Skin of body (tissue), 3 donors: ENCODE measurements at places on chromosomes 12 and 14.

DNA sequence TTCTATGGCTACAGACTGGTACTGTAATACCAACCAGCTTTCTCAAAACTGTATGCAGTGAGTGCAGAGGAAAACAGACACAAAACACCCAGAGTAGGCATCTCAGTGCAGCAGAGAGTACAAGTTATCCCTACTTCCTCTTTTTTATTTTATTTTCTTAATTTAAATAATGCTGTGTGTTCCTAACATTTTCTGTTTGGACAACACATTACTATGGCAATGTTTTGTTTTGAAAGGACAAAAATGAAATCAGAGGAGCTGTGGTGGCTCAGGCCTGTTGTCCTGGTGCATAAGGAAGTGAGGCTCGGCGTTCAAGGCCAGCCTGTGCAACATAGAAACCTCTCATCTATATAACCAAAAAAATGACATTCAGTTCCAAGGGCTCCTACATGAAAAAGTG, 33.7 kb upstream of the SELPLG start:
- DNase-seq: no peak

DNA sequence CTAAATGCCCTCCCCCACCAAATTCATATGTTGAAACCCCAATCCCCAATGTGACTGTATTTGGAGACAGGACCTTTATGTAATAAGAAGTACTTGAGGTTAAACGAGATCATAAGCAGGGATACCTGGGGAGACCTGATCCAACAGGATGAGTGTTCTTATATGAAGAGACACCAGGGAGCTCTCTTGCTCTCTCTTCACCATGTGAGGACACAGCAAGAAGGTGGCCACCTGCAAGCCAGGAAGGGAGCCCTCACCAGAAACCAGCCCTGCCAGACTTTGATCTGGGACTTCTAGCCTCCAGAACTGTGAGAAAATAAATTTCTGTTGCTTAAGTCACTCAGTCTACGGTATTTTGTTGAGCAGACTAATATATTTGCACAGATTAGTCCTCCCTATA, 113.6 kb downstream of the NUAK1 start:
- no peak for DNase-seq

- no peak for DNase-seq
Measured at GRCh38 chr14:100568164-100568997, 18.8 kb downstream of the BEGAIN start.

DNA sequence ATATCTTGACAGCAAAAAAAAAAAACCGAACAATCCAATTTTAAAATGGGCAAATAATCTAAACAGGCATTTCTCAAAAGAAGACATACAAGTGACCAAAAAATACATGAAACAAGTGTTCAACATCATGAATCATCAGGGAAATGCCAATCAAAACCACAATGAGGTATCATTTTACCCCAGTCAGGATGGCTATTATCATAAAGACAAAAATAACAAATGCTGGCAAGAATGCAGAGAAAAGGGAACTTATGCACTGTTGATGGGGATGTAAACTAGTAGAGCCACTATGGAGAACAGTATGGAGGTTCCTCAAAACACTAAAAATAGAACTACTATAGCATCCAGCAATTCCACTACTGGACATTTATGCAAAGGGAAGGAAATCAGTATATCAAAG, 448.2 kb downstream of the RGS6 start:
- DNase-seq: no peak

- DNase-seq: no peak
Measured at GRCh38 chr12:39912211-39912980, 193.5 kb downstream of the SLC2A13 start.

GRCh38 chr12:44059476-44059875, 223.6 kb downstream of the TMEM117 start:
- DNase-seq: no peak

DNA sequence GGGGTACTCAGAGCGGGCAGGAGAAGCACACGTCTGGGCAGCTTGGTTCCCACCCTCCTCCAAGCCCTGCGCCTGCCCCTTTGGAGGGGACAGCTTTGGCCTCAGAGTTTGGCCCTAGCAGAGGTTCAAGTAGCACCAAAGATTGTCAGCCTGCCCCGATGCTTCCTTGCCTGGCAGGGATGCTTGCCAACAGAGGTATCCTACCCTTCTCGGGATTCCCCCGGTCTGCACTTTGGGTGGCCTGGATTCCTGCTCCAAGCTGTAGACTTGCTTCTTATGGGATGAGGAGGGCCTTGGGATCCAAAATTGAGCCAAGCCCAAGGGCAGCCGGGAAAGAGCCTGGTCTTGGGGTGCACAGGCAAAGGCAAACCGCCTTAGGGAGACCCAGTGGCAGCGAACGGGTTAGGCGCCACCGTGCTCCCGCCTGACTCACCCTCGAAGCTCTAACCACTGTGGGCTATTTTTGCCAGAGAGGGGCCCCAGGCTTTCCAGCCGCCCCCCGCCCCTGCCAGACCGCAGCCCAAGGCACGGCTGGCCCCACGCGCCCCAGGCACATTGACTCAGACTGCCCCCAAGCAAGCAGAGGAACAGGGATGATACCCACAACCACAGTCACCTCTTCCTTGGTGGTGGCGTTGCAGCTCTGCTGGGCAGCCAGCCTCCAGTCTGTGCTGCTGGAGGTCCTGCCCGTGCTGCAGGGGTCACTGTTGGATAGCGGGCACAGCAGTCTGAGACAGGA, 847 bp upstream of the WNT10B start:
- DNase-seq: no peak

GRCh38 chr12:116135209-116135930, 142.1 kb downstream of the MED13L start:
- DNase-seq: no peak

DNA sequence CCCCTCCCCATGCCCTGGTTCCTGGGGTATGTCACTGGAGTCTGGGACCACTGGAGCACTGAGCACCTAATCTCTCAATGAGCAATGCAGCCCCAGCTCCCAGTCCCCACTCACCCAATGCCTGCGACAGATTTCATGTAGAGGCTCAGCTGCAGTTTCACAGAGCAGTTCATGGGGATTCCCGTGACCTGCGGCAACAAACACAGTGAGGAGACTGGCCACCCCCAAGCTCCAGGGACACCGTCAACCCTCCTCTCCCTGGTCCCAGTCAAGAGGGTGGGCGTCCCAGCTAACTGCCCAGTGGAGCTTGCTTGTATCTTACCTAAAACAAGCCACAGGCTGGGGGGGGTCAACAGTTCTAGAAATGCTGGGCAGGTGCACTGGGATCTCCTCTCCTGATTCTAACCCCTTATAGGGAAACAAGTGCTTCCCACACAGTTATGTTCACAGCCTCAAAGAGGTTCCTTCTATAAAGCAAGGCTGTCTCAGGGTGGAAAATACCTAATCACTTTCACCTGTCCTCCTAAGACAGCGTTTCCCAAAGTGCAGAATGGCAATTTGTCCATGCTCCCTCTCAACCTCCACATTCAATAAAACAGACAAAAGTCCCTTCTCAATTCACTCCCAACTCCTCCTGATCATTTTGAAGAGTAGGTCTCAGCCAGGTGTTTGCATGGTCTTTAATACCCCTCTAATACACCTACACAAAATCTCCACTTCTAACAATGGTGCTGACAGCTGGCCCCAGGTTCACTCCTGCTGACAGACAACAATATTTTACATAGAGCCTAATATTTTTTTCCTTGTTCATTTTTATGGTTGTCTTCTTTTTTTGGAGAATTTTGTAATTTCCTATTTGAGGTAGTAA, 68.3 kb downstream of the SCARB1 start:
- DNase-seq: no peak

- DNase-seq: no peak
Measured at GRCh38 chr12:52901715-52902541, 2.9 kb downstream of the KRT8 start.

GRCh38 chr12:12039897-12040296, 30.8 kb upstream of the BCL2L14 start:
- no peak for DNase-seq

DNA sequence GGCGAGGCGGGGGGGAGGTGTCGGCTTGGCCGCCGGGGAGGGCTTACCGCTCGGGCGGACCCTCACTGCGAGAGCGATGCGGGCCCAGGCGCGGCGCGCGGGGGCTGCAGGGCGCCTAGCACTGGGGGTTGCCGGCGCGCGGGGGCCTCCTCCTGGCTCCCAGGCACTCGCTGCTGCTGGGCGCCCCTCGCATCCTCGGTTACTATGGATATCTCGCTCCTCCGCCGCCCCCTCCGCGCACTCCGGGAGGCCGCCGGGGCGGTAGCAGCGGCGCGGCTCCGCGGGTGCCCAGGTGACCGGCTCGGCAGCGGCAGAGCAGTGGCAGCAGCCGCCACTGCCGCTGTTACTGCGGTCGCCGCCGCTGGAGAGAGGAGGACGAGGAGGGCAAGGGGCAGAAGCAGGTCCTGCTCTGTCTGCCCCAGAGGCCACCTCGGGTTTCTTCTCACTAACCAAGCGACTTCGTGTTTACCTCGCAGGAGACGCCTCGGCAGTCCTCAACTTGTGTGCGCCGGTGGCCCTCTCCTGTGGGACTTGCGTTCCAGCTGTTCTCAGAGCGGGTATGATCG, 250.1 kb downstream of the APAF1 start:
- no peak for DNase-seq

DNA sequence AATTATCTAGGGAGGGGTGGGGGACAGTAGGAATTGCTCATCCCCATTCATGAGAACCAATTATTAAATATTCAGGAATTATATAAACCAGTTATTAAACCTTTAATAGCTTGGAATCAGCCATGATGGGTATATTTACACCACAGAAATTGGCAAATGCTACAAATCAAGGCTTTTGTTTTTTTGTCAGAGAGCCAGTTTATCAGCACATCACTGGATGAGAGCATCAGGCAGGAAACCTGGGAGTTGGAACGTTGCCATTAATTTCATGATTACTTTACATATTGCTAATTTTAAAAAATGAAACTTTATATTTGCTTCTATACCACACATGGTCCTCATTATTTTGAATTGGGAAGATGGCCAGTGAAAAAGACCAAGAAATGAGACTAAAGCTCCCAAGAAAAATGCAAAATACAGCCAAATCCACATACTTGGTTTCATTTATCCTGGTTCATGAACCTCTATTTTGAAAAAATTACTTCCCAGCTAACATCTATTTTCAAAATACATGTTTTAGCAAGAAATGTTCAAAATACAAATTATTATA, 48.4 kb downstream of the ATL1 start:
- peak; percentile 68 for DNase-seq

DNA sequence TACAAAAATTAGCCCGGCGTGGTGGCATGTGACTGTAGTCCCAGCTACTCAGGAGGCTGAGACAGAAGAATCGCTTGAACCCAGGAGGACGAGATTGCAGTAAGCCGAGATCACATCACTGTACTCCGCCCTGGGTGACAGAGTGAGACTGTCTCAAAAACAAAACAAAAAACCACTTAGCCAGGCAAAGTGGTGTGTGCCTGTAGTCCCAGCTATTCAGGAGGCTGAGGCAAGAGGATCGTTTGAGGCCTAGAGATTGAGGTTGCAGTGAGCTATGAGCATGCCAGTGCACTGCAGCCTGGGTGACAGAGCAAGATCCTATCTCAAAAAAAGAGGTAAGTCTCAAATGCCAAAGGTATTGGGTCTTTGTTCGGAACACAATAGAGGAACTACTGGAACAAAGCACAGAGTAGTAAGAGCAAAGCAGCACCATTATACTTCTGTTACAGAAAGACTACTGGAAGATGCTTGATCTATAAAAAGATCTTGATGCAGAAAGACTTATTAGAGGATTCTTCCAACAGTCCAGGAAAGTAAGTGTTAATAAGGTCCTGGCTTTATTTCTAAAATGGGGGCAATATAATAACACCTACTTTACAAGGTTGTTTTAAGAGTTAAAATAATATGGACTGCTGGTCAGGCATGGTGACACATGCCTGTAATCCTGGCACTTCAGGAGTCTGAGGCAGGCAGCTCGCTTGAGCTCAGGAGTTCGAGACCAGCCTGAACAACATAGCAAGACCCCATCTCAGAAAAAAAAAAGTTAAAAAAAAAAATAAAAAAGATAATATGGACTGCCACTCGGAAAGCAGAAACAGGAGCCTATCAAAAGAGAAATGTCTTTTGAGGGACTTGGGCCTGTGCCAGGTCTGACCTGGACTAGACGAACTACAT, 29.9 kb downstream of the BTBD7 start:
- DNase-seq: no peak

DNA sequence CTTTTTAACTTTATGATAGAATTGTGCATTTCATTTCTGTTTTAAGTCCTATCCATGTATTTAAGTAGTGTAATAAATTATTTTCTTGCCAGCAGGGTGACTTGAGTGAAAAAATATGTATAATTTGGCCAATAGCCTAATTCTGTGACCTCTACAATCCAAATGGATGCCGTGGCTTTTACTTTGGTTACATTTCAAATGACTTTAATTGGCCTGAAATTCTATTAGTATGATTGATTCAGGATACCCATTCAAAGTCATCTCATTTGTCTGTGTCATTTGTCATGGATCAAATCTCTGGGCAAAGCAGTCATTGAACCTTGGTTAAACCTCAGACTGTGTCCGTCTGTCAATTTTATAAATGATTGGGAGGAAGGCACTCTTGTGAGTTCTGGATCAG, 29.6 kb downstream of the CRADD start:
- no peak for DNase-seq

GRCh38 chr12:65450625-65451024, 172.1 kb downstream of the MSRB3 start:
- DNase-seq: no peak

DNA sequence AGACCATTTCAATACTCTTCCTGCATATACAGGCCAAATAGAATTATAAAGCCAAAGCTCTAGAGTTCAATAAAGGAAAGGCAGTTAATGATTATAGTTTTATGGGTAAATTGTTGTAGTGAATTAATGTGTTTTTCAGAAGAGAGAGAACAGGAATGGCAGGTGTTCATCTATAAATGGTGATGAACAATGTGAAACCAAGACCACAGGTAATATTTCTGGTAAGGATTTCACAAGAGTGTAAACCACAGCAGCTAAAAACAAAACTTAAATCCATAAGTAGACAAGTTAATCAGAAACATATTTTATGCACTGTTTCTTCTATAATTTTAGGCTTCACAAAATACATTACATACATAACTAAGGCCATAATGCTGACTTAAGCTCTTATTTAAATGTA, 204.4 kb downstream of the SYT1 start:
- DNase-seq: no peak

DNA sequence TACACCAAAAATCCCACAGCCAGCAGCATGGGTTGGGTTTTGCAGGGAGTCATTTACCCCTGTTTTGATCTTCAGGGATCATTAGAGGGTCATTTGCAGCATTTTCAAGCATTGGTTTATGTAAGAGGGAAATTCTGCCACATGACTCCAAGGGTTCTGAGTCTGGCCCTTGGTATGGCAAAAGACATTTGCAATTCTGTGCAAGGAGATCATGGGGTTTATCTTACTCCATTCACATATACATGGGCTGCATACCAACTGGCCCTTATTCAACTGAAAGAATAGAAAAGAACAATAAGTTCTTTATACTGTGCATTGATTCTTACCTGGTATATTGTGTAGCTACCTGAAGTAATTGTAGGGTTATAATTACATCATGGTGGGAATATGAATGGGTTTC, 13.7 kb downstream of the SIX4 start:
- no peak for DNase-seq
